Activated CD4-positive, alpha-beta T cell treated with anti-CD3 and anti-CD28 coated beads, Interleukin-2, Interleukin-6, amounts not matched to agents 100 ng/mL and 50 ng/mL, durations not matched to agents 16 hours and 8 hours (primary cell): ENCODE measurements at places on chromosomes 3 and 15.

DNA sequence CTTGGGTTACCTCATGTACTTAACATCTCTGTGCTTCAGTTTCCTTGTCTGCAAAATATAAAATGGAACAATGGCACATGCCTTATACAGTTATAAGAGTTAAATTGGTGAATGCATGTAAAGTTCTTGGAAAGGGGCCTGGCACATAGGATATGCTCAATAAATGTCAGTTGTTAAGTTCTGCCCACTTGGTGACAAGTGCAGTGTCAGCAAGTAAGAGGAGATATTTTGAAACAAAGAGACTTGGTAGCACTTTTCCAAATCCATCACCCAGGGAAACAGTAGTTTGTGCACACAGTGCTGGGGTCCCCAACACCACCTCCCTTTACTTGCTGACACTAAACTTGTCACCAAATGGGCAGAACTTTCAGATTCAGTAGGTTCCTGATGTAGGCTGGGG lies 19.1 kb downstream of the LRRC31 start:
- no peak for DNase-seq

- peak; percentile 20 for DNase-seq
Observed at GRCh38 chr3:146160964-146161662, at the start of gene PLOD2. Gene PLOD2 (minus strand): TSS chr3:146161184. CDS start chr3:146160989, 195 bp downstream.

- no peak for DNase-seq
Observed at GRCh38 chr3:146524961-146525360, 19.4 kb downstream of the PLSCR1 start.

GRCh38 chr3:4977853-4978203 lies 1.4 kb upstream of the BHLHE40 start:
- no peak for DNase-seq

DNA sequence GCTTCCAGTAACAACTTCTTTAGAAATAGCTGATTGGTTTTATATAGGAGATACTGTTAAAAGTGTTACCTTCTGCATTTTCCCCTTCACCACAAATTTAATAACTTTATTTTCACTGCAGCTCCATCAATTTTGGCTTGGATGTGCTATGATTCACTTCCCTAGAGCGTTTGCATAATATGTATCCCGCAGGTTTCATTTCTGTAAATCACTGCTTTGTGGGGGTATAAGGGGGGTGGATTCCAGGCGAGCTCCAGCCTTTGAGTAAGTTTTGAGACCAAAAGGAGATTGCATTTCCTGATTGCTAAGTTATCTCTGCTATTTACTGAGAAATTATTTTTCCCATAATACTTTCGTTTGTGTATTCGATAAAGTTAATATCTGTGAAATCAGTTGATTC lies 232.6 kb downstream of the TBL1XR1 start:
- no peak for DNase-seq

DNA sequence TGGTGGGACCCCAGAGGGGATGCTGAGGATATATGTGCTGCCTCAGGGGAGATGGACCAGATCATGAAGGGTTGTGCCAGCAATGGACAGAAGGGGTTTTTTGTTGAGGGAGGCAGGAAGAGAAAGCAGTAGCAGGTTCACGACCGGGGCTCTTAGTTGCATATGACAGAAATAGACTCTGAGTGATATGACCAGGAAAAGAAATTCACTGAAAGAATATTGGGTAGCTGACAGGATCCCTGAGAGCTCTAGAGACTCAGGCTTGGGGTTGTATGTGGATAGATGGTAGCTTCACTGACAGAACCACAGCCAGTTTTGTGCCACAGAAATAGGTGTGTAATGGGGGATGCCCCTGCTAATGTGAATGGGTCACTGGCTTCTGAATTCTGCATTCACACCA lies 241.6 kb downstream of the ZNF621 start:
- DNase-seq: no peak

GRCh38 chr3:124529826-124530571 lies 200.3 kb upstream of the UMPS start:
- no peak for DNase-seq

GRCh38 chr15:69395991-69396390 lies 18.2 kb upstream of the KIF23 start:
- DNase-seq: no peak

- DNase-seq: no peak
Observed at GRCh38 chr15:93025625-93025982, 63.4 kb downstream of the RGMA start.

GRCh38 chr3:52144034-52144795 lies 10.0 kb downstream of the POC1A start:
- DNase-seq: peak; percentile 88

DNA sequence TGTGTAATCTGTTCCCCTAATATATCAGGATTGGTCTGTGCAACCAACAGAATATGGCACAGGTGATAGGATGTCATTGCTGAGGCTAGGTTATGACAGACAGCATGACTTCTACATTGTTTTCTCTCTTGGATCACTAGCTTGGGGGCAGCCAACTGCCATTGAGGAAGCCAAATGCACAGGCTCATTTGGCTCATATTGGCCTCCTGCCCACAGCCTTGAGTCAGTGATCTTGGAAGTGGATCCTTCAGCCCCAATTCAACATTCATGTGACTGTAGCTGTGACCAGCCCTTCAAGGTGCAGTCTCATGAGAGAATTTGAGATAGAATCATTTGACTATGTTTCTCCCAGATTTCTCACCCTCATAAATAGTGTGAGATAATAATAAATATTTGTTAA lies 675.6 kb downstream of the GRM7 start:
- no peak for DNase-seq

DNA sequence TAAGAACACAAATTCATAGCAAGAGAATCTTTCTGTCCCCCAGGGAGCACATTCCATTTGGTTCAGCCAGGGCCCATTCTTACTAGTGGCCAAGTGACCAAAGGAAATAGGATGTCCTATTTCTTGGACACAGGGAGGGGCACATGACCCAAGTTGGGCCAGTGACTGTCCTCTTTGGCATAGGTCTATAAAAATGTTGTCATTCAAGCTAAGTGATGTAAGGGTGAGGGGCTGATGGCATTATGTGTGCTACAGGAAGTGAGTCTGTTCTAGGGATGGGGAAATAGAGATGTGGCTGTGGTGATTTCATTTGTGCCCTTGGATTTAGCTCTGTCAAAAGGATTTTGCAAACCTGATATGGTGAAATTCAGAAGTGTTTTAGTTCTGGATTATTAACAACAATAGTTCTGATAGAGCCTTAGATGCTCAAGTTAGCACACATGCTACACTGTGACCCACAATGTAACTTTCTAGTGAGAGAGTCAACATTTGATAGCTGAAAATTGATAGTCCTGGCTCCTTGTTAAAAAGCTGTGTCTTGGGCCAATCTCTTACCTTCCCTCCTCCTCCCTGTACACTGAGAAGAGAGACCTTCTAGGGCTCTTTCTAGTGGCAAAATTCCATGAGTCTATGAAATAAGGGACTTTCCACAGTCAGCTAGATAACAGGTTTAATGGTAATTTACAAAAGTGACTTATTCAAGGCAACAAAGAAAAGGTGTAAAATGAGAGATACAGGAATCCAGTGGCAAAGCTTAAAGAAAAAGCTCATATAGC lies 117.2 kb downstream of the THRB start:
- DNase-seq: no peak

DNA sequence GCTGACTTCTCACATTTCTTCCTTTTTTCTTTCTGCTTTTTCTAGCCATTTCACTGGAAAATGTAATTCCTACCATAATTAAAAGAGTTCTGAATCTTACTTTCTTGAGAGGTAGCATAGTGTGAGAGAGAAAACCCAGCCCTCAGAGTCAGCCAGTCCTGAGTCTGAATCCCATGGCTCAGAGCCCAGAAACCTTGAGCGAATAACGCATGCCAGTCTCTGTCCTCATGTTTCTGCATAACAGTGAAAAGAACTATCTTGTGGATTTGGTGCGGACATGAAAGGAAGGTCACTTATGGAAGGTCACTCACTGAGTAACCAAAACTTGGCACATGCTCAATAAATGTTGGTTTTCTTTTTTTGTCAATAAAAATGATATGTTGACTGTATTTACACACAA lies 29.3 kb upstream of the SLCO3A1 start:
- DNase-seq: no peak

- DNase-seq: no peak
Observed at GRCh38 chr3:32886296-32886695, 65.1 kb upstream of the CCR4 start.

DNA sequence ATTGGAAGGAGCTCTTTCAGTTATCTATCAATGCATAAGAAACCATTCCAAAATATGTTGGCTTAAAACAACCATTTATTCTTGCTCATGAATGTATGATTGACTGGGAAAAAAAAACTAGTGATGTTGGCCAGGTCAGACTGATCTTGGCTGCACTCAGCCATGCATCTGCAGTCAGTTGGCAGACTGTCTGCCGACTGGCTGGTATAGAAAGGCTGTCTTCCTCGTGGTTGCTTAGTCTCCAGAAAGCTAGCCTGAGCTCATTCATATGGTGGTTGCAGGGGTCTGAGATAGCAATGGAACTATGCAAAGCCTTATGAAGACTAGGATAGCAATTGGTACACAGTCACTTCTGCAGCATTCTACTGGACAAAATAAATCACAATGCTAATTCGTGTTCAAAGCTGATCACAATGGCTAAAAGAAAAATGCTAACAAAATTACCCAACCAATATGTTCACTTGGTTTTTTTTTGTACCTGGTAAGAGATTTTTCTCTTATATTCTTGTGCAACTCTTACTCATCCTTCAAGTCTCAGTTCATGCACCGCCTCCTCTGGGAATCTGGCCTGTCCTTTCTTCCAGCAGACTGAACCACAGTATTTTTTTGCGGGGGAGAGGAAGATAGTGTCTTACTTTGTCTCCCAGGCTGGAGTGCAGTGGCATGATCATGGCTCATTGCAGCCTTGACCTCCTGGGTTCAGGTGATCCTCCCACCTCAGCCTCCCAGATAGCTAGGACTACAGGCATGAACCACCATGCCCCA lies 126.8 kb downstream of the KCNAB1 start:
- no peak for DNase-seq

GRCh38 chr3:133821767-133822638 lies 16.4 kb downstream of the SRPRB start:
- no peak for DNase-seq

DNA sequence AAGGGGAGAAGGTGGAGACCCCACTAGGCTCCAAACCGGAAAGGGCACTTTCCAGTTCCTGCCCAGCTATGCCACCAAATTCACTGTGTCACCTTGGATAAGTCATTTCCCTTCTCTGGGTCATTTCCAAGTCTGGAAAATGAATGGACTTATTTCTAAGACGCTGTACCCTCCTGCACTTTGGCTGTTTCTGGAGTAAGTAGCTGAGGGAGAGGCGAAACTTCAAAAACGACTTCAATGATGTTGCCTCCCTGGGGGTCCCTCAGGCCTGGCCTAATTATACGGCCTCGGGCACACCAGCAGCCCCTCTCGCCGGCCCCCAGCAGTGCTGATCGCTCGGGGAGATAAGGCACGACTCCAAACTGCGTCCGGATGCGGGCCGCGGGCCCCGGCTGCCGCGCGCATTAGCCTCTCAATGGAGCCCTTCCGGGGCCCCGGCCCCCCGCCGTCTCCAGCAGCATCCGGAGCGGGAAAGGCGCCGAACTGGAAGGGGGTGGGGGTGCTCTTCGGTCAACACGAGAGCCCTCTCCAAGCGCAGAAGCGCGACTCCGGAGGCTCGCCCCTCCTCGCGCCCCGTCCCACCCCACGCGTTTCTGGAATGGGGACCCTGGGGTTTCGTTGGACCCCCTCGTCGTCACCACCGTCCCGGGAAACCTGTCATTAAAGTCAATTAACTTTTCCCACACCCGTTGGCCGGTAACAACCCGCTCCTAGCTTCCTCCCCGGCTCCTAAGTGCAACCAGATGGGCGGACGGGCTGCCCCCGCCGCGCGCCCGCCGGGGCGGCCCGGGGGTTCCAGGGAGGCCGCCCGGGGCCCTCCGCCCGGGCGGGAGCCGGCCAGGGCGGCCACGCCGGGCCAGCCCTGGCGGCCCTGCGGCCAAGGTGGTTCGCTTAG lies 4.8 kb downstream of the HES1 start:
- DNase-seq: peak; percentile 42

- DNase-seq: no peak
Observed at GRCh38 chr3:172607305-172608121, 84.3 kb upstream of the TNFSF10 start.

- DNase-seq: no peak
Observed at GRCh38 chr3:69241769-69242168, 119.4 kb upstream of the LMOD3 start.

DNA sequence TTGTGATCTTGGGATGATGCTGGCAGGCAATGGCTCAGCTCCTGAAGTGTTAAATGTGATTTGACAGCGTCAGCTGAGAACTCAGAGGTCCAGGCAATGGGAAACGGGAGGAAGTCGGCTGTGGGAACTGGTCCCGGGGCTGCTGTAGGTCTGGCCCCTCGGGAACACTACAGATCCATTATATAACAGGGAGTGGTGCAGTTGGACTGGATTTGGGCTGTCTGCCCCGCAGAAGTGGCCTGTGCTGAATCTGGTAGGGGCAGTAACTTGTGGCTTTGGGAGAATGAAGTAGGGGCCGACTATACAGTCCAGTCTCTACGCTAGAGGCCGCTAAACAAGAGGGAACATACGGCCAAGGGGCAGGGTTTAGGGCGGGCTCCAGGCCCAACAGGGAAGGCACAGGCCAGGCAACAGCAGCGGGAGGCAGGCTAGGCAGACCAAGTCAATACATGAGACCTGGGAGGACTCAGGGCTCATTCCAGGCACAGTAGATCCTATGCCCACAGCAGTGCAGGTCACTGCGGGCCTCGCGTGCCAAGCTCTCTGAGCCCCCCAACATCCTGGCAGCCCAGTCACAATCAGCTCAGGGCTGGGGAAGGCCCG lies 20.3 kb upstream of the IL16 start:
- no peak for DNase-seq

DNA sequence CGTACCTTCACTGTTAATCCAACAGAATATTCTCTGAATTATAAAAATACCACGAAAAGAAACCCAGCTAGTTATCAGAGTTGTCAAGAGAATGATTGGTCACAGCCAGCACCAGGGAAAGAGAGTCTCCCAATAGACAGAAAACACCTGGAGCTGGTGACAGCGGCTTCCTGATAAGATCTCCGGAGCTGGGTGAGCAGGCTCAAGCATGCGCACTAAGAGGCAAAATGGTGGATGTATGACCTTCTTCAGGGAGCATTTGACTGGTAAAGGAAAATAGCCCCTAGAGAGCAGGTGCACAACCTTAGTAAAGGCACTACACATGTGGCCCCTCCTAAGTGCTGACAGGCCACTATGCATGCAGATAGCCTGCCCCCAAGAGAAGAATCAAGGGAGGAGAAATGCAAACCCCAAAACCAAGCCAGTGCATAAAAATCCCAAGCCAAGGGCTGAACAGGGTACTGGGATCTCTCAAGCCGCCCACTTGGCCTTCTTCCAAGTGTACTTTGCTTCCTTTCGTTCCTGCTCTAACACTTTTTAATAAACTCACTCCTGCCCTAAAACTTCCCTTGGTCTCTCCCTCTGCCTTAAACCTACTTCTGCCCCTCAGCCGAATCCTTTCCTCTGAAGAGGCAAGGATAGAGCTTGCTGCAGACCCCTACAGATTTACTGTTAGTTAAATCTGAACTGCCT lies 93.2 kb downstream of the UACA start:
- DNase-seq: no peak

DNA sequence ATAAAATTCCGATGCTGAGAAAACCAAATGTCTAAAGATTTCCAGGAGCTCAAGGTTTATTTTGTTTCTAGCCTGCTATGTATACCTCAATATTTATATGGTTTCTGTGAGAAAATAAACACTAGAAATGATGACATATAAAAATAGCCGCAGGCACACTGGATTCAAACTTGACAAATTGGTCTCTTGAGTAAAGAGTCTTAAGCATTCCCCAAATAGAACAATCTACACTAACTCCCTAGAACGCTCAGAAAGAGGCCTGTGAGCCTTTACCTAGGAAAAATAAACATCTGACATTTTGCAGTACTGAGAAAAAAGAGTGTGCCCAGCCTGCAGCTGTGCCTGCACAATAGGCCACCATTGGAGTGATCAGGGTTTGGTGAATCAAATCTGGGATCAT lies 75.2 kb downstream of the NEK10 start:
- DNase-seq: no peak
